LoVo (cell line): ENCODE measurements at places on chromosomes 16 and 17.

DNA sequence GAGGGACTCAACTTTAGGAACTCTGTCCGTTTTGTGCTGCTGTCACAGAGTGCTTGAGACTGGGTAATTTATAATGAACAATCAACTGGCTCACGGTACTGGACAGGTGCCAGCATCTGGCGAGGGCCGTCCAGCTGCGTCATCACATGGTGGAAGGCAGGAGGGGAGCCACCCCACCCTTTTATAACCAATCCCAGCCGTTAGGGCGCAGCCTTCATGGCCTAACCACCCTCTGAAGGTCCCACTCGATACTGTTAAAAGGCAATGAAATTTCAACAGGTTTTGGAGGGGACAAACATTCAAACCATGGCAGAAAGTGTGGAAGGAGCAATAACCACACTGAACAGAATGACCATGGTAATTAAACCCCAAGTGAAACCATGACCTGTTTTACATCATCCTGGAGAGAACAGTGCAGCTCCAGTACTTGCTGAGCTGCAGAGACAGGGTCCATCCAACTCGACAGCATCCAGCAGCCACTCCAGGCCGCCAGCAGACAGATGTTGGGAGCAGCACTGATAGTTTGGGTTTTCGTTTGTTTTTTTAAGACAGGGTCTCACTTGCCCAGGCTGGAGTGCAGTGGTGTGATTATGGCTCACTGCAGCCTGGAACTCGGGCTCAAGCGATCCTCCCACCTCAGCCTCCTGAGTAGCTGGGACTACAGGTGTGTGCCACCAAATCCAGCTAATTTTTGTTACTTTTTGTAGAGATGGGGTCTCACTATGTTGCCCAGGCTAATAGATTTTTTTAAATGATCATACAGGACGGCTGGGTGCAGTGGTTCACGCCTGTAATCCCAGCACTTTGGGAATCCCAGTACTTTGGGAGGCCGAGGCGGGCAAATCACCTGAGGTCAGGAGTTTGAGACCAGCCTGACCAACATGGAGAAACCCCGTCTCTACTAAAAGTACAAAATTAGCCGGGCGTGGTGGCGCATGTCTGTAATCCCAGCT is 11.0 kb downstream of the CHMP6 start:
- peak; percentile 68 for DNase-seq

- no peak for DNase-seq
Observed at GRCh38 chr16:29808219-29808900, 2.0 kb downstream of the MAZ start.

- DNase-seq: no peak
Observed at GRCh38 chr16:28193530-28194423, 18.0 kb downstream of the XPO6 start.

GRCh38 chr16:27378871-27379481 is 23.0 kb upstream of the IL21R start:
- DNase-seq: no peak

- no peak for DNase-seq
Observed at GRCh38 chr17:73493956-73494926, 150.0 kb downstream of the SDK2 start.

- DNase-seq: no peak
Observed at GRCh38 chr17:17264430-17264829, 16.6 kb downstream of the COPS3 start.

- DNase-seq: peak; percentile 73
Observed at GRCh38 chr17:29177871-29178749, 2.1 kb downstream of the MYO18A start.

DNA sequence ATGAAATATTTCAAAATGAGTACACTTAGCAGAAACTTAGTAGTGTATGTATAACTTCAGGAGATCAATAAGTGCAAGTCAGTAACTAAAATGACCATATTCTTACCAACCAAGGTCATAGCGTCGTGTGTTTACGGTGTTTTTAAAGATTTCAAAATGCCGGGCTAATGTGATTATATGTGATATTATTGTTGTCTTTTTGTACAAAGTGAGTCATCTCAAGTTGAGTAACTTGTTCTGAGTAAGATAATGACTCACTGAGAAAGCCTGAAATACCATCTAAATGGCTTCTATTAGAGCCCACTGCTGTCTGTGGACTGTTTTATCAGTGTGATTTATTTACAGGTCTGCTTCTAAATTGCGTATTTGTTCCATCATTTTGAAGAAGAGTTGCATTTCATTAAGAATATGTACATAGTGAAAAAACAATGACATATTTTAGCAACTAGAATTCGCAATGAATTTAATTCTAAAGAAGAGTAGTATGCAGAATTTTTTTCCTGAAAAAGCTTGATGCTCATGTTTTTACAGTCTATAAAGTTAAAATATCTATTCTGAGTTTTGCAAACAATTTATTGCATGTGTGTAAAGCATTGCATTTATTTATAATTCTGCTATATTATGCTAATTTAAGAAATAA is 12.7 kb downstream of the KRT12 start:
- DNase-seq: peak; percentile 74

DNA sequence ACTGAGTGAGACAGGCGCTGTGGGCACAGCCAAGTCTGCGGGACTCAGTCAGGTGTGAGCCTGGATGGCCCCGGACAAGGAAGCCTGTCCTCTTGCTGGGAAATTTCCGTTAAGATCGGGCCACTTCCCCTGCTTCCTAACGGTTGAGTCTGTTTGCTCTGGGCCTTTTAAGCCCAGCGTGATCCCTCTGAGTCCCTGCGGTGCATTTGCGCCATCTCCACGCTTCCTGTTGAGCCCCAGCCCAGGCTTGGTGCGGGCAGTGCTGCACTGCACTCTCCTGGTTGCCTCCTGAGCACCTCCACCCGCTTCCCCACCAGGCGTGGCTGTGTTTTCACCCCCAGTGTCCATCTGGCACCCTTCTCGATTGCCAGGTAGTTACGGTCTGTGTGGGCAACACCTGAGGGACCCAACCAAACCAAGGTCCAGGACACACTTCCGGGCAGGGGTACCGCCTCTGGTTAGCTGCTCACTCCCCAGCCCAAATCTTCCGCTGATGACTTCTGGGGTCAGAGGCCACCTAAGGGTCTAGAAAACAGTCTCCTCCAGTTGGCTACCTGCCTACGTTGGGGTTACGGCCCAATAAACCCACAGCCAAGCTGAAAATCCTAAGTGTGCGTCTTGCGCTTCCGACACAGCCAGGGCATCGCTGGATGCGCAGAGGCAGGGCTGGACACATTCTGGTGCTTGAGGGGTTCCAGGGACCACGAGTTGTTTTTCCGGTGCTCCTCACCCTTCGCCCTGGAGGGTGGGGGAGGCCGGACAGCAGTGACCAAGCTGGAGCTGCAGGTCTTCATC is 1.4 kb upstream of the SLC25A10 start:
- no peak for DNase-seq

GRCh38 chr17:75917141-75917916 is 12.6 kb upstream of the MRPL38 start:
- DNase-seq: no peak
